Cerebellar cortex (tissue), 1 donor: ENCODE measurements at places on chromosomes 2 and 18.

- no peak for DNase-seq
Observed at GRCh38 chr2:42865884-42866881, 73.8 kb upstream of the HAAO start.

DNA sequence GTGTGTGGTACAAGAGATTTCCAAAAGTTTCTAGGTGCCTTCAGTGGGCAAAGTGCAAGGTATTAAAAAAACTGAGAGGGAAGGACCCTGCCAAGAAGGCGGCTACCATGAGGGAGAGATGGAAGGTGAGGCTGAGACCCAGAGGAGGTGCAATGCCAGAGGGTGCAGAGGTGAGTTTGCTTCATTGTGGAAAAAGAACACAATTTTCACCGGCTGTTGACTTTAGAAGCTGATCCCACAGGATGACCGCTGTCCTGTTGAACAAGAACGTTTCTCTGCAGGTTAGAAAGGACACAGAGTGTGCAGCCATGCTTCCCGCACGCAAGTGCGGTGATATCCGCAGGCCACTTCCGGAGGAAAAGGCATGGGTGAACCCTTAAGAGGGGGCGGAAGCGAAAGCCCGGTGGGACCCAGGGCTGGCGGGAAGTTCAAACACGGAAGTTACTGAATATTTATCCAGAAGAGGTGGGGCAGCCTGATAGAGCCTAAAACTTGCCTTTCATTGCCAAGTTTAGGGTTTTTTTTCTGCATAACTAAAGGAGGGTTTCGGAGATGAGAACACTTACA lies 16.6 kb downstream of the SP110 start:
- DNase-seq, result no peak

DNA sequence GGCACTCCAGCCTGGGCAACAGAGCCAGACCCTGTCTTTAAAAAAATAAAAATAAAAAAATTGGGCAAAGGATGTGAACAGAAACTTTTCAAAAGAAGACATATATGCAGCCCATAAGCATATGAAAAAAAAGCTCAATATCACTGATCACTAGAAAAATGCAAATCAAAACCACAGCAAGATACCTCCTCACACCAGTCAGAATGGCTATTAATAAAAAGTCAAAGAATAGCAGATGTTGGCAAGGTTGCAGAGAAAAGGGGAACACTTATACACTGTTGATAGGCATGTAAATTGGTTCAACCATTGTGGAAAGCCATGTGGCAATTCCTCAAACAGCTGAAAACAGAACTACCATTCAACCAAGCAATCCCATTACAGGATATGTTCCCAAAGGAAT lies 204.1 kb upstream of the SRD5A2 start:
- DNase-seq, result no peak

GRCh38 chr2:133360190-133360589 lies 208.1 kb downstream of the NCKAP5 start:
- no peak for DNase-seq

DNA sequence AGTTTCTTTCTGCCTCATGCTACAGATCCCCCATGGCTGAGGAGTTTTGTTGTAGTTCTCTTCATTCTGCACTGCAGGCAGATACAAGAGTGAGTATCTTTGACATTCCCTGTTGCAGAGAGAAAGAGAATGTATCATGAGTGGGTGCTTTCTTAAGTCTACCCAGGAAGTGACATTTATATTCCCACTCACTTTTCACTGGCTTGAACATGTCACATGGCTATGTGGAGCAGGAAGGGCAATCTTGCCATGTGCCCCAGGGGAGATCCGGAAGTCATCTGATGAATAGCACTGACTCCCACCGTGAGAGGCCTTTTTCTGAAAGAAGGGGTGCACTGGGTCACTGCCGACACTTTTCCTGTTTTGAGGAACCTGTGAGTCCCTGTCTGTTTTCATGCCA lies 66.4 kb upstream of the BOD1L2 start:
- no peak for DNase-seq

GRCh38 chr2:158823486-158824237 lies 28.5 kb downstream of the DAPL1 start:
- DNase-seq, result no peak

GRCh38 chr2:151403914-151404313 lies 5.8 kb upstream of the RIF1 start:
- no peak for DNase-seq

DNA sequence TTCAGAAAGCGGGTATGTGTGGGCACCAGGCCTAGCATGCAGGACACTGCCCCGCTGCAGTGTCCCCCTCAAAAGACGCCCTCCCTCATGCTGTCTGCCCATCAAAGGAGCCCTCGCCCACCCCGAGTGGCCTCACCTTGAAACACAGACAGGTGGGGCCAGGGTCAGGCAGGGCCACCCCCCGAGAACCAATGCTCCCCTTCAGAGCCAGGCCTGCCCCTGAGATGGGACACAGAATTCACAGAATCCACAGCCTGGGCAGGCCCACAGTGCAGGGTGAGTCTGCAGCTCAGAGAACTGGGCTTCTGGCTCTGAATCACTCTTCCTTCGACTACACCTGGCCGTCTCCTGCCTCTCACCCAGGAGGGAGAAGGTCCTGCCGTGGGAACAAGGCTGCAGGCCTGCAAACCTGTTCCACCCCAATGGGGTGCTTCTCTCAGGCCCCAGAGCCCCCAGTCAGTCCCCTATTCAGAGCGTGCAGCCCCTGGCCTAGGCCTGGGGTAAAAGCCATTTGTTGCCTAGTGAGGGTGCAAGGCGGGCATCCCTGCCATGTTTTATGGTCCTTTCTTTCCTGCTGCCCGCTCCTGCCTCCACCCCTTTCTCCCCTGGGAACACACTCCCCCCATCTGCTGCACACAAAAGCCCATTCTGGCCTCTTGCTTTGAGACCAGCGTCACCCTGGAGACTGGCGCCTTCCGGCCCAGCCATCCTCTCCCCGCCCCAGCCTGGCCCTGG lies 11.3 kb upstream of the ARHGEF4 start:
- DNase-seq, result peak; percentile 8

GRCh38 chr2:9991221-9991620 lies 39.7 kb downstream of the GRHL1 start:
- no peak for DNase-seq
